ENCODE measurements at places on chromosomes 11 and 22. TPM values are rescaled to one million over a fixed set of nuclear protein-coding genes. Genes with fewer than 3 reads are reported as not detected.
A peak's percentile ranks its signal among the peaks of the same experiment; 100 is the strongest.

FAM180B gene
- not detected for total RNA-seq

KCNJ5 gene
- total RNA-seq = 0.08 TPM

DNA sequence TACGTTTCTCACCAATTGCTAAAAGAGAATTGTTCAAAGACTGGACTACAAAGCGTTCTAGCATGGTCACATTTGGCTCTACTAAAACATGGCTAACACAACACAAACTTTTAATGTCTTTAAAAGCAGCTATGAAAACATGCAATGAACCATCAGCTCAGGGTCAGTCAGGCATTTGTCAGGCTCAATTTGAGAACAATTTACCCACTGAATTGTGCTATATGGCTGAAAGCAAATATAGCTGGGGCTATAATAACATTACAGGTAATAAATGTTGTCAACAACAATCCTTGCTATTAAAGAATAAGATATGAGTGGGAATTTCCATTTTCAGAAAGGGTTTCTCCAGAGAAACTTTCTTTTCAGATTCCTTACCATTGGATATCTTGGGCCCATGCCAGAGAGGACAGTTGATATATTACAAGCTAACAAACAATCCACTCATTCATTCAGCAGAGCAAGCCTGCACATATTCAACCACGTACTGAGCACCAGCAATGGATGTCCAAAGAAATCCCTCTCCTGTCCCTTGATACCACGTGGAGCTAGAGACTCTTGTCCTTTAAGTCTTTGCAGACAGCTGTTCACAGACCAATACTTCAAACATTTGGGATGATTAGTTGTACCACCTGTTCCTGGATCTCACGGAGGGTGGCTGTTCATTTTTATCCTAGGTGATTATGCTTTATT, 82.5 kb upstream of the DDI1 start:
- no peak for ATAC-seq

GRCh38 chr11:5234381-5234834, at the start of gene HBD:
Gene HBD (minus strand): TSS chr11:5234483. CDS start chr11:5234433, 50 bp downstream.
- no peak for ATAC-seq

GRCh38 chr11:78801161-78801884, 226.7 kb upstream of the NARS2 start:
- ATAC-seq = peak; percentile 57

KRTAP5-7 gene
- total RNA-seq = 0.16 TPM

MLC1 gene
- not detected for total RNA-seq

GRCh38 chr11:113507341-113507740, 32.1 kb upstream of the DRD2 start:
- no peak for ATAC-seq

TMEM109 gene
- 80.4 TPM for total RNA-seq

DNA sequence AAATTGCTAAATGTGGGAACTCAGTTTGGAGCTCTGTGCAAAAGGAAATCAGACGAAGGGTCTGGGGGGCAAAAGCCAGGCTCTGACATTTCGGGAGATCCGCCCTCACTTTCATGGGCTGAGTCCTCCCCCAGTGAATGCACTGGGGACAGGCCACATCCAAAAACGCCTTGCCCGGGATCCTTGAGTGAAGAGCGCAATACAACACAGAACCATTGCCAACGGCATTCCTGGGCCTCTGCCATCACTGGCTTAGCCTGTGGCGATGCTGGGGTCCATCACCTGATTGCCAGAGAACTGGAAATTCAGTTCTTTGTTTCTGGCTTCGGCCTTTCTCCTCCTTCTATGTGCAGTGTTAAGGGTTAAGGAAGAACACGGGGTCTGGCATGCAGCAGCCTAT, 297.9 kb downstream of the SHANK2 start:
- no peak for ATAC-seq

- no peak for ATAC-seq
Observed at GRCh38 chr11:34431979-34432378, 6.8 kb upstream of the CAT start.

BBOX1 gene
- 13.7 TPM for total RNA-seq

DNA sequence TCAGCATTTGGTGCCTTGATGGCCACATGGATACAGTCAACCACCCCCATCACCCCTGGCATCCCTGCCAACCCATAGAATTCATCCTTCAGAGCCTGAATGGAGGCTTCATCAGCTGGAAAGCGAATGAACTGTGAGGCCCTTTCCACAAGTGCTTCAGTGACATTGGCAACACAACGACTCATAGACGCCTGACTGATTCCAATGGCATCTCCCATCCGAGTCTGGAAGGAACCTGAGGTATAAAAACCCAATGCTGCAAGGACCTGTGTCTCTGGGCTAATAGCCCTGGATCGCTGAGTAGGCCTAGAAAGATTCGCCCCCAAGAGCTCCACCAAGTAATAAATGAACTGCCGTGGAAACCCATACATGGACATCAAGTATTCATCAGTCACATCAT, 1.3 kb downstream of the HARBI1 start:
- ATAC-seq = no peak

DNA sequence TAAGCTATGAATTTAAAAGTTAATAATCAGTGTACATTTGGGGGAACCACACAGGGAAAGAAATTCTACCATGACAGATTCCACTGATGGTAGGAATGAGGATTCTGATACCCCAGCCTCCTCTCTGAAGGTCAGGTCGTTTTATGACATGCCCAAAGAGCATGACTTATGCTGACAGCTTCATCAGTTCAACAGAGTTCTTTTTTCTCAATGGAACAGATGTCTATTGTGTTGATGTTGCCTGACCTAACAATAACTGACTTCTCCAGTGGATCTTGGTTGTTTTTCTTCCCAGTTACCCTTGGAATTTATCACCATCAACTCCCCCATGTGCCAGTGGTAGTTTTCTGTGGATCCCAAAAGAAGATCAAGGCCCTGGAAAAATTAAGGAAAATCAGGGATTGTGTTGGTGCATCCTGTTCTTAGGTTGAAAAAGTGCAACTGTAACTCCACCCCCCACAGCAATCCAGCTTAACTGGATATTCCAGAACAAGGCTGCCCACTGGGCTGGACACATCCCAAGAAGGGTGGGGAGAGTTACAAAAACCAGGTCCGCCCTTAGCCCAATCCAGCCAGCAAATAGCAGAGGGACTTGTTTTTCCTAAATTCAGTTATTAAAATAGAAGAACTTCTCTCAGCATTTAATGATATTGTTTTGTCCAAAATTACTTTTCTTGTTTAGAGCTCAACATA, 31.5 kb upstream of the CAT start:
- peak; percentile 84 for ATAC-seq

GRCh38 chr22:27175974-27176373, 518.6 kb downstream of the MIAT start:
- no peak for ATAC-seq

TRPM5 gene
- not detected for total RNA-seq

DNA sequence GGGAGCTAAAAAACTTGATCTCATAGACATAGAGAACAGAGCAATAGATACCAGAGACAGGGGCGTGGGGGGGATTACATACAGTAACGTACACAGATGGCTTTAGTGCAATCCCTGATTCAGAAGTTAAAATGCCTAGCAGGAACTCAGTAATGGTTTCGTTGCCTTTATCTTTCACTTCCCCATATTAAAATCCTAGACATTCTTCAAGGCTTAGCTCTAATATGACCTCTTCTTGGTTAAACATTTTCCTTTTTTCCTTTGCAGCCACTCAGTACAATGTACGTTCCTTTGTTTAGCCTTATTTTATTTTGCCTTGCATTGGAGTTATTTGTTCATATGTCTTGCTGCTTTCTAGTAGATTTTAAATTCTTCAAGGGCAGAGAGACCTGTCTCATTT, 104.9 kb downstream of the C11orf87 start:
- ATAC-seq = no peak

PHLDA2 gene
- 45.0 TPM for total RNA-seq

DNA sequence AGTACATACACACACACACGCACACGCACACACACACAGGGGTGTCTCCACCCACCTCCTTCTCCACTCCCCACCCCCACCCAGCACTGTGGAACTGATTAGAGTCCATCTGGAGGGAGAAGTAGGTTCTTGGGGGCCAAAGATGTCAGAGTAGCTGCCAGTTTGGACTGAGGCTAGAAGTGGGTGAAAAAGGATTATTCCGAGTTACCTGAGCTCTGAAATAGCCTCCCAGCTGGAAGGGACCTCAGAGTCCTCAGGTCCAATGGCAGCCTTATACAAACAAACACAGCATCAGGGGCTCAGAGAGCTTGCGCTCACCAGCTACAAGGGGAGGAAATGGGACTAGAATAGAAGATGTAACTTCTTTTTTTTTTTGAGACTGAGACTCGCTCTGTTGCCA, 20.8 kb downstream of the IL10RA start:
- no peak for ATAC-seq

DNA sequence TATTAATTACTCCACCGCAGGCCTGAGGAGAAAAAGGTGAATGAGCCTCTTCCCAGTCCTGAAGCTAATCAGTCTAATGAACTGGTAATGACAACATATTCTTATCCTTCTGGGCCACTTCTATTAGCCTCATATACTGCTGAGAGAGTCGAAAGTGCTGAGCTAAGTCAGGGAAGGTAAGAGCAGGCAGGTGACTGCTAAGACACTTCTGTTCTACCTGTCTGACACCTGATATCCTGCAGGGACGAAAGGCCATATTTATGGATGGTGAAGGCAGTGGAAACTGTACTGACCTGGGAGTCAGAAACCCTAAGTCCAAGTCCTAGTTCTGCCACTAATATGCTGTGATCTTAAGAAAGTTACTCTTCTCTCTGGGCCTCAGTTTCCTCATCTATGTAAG, 3.5 kb downstream of the TBC1D10A start:
- ATAC-seq = no peak

DNA sequence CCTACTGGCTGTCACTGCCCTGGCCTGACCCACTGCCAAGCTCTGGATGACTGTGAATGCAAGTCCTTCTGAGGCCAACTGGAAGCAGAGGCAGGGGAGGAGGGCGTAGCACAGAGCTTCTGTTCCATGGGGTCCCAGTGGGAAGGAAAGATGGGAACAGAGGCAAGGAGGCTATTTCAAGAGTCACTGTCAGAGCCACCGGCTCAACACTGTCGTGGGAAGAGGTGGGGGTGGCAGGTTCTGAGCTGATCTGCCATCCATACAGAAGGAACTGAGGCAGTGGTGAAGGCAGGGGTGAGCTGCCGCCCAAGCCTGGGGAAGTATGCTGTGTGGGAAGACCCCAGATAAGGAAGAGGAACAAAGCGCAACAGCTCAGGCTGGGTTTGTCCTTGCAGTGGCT, 54.7 kb downstream of the SGSM3 start:
- ATAC-seq = no peak

CARD18 gene
- 4.4 TPM for total RNA-seq

DDX10 gene
- 16.1 TPM for total RNA-seq

- ATAC-seq = no peak
Observed at GRCh38 chr11:41786087-41786486, 326.6 kb upstream of the LRRC4C start.

DNA sequence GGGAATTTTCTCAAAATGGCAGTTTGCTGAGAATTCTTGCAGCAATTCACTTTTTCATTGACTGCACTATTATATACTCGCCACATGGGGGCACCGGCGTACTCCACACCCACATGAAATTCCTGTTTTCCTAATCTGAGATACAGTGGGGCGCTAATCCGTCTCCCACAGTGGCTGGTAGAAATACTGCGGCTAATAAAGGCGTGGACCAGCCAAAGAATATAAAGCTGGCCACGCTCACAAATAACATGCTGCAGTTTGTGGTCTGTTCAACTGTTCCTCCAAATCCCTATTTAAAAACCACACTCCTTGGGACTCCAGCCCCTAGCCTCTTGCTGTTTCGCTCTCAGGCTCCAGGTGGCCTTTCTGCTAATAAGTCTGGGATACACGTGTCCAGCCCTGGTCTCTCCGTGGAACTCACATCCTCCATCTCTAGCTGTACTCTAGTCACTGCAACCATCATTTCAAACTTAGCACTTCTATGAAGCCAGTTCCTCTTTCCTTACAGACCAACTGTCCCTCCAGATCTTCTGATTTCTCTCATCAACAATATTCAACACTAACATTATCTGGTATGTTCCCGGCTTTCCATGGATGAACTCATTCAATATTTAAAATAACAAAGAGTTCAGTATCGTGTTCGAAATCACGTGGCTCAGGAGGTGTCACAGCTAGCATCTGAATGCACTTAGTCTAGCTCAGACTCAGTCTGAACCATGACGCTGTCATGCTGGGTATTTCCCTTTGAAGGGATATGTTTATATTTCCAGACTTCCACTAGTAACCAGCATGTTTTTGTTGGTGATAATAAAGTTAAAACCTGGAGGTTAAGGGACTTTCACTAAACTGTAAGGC, 22.0 kb downstream of the TBRG1 start:
- peak; percentile 89 for ATAC-seq

CCDC179 gene
- total RNA-seq = not detected

TBX10 gene
- not detected for total RNA-seq

DNA sequence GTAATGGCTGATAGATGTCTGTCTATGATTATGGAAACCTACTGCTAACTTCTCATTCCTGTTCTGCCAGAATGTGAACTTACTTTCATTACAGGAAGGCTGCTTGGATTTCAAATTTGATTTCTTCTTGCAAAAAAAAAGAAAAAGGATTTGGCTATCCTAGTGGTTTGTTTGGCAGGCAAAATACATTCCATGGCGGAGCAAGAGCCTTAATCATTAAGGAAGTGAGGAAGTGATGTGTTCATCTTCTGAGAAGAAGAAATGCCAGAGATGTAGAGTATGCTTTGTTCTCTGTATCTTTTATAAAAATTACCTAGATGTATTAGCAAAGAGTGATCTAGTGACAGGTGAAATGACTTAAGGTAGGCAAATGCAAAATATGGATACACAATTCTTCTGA, 356.3 kb downstream of the SOX6 start:
- no peak for ATAC-seq

GRCh38 chr11:7348432-7349304, 97.0 kb downstream of the SYT9 start:
- ATAC-seq = no peak

DNA sequence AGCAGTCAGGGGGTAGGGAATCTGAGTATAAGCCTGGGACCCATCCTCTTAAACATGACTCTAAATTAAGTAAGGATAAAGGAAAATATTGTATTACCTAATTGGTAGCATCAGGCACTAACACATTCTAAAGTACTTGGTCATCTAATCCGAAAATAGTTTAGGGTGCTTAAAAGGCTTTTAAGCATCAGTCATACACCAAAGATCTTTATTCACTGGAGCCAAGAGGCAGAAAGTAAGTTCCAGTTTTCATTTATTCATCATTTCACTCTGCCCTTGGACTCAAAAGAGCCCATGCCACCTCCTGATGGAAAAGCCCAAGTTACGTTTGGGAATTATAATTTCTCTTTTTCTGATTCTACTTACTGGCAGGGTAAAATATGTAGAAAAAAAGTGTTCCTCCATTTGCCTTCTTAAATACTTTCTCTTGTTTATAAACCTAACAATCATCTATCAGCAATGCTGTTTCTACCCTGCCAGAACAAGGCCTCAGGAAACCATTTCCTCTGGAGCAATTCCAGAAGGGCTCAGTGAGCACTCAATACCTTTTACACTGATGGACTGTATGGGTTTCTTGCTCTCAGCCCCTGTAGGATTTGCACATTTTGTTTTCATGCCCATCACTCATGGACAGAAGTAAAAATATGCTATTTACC, 120.1 kb upstream of the SLC5A12 start:
- peak; percentile 75 for ATAC-seq

Data from esophagus mucosa (tissue), 1 donor.